ENCODE measurements at places on chromosomes 1 and 21.

GRCh38 chr1:180246579-180246978 is 16.5 kb downstream of the LHX4 start:
- no peak for DNase-seq

DNA sequence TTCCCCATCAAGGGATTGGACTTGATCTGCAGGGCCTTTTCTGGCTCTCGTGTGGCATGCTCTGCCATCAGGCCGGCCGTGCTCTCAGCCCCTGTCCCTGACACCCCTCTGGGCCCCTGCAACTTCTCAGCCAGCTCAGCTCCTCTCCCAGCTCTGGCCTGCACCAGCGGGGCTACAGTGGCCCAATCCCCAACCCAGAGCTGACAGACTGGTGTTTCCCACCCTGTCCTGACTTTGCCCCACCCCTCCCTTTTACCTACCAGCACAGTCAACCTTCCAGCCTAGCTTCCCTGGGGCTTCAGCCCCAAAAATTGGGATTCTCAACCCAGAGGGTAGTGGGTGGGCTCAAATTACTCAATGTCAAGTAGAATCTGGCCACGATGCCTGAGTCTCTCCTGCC is 149.3 kb downstream of the SYF2 start:
- no peak for DNase-seq

- no peak for DNase-seq
These were observed 97.7 kb upstream of the S1PR1 start for GRCh38 chr1:101139130-101139529.

DNA sequence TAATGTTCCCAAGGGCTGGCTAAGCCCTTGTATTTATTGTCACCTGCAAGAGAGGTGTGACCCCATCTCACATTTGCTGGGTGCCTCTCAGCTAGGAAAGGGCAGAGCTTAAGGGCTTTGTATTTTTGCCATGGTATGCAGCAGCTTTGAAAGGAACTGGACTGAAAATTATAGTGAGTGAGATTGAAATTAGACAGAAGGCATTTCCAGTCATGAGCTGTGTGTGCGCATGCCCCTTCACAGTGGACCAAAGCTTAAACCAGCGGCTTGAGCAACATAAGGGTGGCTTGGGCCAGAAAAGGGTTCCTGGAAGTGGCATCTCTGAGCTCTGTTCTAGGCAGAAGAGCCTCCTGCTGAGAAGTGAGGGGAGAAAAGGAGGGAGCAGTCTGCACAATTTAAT is 19.8 kb downstream of the MYOG start:
- no peak for DNase-seq

GRCh38 chr1:54553602-54554313 is 5.7 kb downstream of the ACOT11 start:
- no peak for DNase-seq

- DNase-seq: no peak
These were observed 43.8 kb downstream of the MACO1 start for GRCh38 chr1:25474439-25475047.

DNA sequence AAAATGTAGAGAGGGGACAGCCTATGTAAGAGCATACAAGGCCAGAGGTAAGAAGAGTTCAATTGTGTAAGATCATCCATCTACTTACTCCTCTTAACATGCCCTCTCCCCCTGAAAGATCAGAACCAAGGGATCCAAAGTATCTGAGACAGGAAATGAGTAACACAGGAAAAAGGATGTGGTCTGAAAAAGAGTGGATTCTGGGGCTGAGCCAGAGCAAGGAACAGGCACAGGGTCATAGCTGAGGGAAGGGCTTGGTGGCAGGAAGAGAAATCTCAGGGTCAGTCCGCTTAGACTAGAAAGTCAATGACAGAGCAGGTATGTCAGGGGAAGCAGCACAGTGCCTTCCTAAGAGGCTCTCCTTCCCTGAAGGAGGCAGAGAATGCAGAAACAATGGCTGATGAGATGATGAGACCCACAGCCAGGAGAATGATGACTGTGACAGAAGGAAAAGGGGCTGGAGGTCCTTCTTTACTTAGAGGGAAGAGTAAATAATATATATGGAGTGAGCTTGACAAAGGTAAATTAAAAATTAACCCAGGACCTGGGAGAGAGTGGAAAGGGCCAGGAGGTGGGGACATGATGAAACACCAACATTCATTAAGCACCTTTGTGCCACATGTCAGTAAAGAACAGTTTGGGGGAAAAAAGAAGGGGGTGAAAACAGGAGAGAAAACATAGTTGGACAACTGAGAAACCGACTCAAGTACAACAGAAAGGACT is 26.2 kb upstream of the A3GALT2 start:
- no peak for DNase-seq

- no peak for DNase-seq
These were observed 36.4 kb downstream of the DENND1B start for GRCh38 chr1:197738927-197739326.

DNA sequence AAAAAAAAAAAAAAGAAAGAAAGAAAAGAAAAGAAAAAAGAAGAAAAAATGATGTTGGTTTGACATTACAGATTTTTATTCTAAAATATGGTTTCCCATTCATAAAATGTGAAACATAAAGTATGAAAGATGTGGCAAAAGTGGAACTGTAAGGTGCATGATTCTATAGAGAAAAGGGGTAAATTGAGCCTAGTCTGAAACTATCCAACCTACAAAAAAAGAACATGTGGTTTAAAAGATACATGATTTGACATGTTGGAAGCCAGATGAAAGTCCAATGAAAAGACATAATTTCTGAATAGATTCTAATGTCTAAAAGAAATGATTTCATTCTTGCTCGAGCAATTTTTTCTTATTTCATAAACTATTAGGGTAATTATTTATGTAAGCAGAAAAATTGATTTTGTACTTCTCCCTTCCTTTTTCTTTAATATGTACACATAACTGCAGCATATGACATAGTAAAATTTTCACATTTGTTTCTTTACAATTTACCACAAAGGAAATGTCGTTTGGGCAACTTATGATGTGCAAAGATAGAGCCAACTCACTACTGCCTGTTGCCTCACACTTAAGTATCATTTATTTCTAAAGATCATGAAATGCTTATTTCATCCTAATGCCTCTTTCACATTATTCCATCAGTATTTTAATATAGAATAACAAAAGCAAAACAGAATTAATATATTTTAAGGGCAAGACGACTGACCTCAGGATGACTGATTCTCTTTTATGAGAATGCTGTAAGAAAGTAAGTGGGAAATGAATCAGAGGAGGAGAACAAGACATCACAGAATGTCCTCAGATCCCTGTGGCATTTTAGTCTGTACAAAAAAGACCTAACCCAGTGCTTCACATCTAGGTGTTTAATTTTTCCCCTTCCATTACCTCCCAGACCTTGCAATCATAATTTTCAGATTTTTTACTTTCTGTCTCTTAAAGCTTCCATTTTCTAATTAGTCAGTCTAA is 165.8 kb upstream of the HMCN1 start:
- DNase-seq: no peak

DNA sequence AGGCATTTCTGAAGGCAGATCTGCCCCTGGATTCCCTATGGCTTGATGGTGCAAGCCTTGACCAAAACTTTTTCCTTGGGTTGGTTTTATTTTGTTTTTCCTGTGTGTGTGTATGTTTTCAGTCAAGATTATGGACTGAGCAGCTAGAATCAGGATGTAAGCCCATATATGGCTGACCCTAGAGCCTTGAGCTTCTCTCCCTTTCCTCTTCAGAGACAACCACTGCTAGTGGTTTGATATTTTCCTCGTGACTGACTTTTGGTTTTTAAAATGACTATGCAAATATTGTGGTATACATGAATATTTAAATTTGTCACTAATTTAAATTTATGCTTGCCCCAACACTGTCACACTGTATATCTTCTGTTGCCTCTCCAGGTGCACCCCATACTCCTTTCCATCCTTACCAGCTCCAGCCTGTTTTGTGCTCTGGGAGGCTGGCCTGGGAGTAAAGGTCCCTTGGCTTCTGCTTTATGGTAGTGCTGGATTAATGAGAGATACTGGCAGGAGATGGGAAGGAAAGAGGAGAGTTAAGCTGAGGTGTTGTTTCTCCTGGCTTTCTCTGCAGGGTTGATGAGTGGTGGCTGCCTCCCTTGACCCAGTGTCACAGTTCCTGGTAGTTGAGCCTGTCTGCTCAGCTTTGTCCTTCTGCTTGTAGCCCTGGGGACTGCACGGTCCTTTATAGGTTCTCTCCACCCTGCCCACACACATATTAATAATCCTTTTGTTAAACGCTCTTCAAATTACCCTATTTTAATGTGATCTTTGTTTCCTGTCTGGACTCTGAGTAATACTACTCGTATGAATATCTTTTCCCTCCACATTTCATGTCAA is 44.4 kb downstream of the RWDD3 start:
- DNase-seq: no peak

DNA sequence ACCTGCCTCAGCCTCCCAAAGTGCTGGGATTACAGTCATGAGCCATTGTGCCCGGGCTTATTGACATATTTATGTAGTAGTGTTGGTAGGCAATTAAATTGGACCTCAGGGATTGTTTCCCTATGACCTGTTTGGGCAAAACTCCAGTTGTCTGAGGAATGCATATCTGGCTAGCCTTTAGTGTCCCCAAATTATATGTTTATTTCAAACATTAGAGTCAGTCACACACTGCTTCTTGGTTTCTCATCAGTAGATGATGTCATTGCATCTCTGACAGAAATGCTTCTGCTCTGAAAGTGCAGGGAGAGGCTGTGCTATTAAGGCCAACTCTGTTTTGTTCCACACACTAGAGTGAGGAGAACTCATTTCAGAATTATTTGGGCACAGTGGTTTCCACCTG is 12.5 kb downstream of the PIP5K1A start:
- no peak for DNase-seq

DNA sequence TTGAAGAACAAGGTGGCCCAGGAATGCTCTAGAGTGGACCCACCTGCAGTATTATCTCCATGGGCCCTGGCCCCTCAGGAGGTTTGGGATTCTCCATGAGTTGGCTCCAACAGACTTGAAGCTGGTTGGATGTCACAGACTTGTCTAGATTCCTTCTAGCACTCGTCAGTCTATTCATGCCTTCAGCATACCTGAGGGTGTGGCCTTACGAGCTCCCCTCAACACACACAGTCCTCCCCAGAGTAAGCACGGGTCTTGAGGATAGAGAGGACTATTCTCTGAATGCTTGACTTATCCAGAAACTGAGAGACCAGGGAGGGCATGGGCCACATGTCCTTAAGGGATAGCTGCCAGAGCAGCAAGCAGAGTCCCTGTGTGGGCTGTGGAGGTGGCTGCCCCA is 45.9 kb upstream of the COL6A1 start:
- no peak for DNase-seq

DNA sequence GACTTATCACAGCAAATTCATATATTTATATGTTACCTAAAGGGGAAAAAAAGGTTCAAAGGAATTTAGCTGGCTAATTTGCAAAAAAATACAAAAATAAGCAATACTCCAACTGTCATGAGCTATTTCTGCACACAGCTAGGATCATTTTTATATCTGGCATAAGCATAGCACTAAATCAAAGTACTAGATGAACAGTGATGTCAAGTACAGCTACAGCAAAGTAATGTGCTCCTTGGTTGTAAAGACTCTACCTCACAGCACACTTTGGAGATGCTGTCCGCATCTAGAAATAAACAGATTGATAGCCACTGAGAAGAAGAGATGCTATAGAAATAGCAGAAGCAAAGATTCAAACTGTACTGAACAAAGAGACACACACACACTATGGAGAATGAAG is 125.4 kb downstream of the TGFBR3 start:
- DNase-seq: no peak

- DNase-seq: no peak
These were observed 152.7 kb upstream of the NEGR1 start for GRCh38 chr1:72435025-72435424.

- DNase-seq: no peak
These were observed 5.3 kb downstream of the RXFP4 start for GRCh38 chr1:155946633-155947219.

GRCh38 chr21:45309987-45310381 is 22.3 kb upstream of the POFUT2 start:
- no peak for DNase-seq

DNA sequence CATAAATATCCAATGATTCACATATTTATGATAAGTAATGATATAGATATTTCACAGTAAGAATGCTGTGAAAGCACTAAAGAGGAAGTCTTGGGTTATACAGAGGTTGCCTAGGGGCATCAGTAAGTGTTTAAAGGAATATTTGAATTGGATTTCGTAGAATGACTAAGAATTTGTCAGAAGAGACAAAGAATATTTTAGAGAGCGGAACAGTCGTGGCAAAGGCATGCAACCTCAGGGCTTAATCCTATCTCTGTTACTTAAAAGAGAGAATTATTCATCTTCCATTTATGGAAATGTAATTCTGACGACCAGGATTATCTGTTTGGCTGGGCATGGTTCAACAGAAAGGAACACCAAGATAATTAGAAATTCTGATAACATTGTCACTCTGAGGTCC is 171.9 kb upstream of the NR5A2 start:
- no peak for DNase-seq
